NCI-H446 (cell line): ENCODE measurements at places on chromosomes 11 and 22.

DNA sequence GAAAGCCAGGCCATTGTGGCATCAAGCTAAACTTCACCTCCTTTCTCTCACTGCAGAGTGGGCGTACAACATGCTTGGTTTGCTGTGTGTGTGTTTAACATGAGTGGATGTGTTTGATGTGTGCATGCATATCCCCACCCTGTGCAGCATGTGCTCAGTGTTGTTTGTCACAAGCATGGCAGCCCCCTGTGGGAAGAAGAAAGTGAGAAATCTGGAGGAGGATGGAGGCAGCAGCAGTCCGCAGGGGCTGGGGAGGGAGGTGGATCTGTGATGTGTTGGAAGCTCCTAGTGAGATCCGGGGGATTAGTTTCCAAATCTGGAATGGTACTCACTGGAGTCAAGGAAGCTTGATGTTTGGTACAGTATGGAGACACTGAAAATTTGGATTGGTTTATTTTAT is 24.1 kb upstream of the CCDC134 start:
- DNase-seq = no peak

DNA sequence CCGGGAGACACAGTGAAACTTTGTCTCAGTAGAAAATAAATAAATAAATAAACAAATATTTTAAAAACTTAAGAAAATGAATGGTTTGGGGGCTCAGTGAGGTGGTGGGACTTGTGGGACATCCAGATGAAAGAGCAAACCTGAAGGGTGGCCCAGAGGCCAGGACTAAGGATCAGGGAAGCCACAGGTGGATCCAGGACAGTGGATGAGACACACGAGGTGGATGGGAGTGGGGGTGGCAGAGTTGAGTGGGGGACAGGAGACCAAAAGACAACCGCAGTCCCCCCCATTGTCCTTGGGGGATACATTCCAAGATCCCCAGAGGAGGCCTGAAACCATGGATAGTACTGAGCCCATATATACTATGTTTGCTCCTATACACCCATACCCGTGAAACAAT is 7.1 kb downstream of the RFPL1 start:
- DNase-seq = no peak

DNA sequence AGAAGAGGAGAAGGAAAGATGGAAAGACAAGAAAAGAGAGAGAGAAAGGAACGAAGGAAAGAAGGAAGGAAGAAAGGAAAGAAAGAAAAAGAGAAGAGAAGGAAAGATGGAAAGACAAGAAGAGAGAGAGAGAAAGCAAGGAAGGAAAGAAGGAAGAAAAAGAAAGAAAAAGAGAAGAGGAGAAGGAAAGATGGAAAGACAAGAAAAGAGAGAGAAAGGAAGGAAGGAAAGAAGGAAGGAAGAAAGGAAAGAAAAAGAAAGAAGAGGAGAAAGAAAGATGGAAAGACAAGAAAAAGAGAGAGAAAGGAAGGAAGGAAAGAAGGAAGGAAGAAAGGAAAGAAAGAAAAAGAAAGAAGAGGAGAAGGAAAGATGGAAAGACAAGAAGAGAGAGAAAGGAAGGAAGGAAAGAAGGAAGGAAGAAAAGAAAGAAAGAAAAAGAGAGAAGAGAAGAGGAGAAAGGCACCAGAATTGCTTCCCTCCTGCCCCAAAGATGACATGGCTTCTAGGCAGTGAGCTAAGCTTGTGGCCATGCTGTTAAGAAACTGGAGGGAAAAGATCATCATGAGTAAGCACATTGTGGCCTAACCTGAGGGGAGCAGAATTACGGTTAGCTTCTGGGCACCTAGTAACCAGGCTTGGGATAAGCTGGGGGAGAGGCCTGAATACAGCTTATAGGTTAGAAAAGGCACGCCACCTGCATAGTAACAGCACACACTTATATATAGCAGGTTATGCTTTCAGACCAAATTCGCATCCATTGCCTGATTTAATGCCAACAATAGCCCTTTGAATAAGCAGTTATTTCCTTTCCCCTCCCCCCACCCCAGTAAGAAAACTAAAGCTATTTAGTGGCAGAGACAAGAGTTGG is 2.3 kb upstream of the ST3GAL4 start:
- DNase-seq = no peak

DNA sequence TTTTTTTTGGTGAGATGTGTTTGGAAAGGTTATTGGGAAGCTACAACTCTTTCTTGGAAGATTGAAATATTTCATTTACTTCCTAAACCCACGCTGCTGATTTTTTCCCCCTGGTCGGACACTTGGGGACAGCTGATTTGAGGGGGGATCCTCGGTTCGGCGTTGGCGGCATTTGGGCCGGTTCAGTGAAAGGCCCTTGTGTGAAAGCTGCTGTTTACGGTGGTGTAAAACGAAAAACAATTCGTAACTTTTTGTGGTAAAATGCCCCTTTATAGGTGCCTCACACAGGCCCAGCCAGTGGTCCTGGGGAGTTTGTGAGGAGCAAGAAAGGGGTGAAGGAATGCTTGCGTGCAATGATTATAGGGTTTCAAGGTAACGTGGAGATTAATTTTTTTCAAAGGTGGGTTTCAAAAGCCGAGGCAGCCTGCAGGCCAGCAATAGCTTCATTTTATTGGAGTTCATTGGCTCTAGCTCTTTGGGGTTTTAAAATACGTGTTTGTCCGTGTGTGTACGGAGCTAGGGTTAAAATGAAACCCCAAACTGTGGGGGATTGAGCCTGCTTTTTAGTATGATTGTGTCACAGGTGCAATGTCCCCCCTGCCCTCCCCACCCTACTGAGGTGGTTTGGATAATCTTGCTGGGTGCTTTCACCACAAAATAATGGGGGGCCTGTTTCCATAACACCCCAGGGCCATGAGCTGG is 77.2 kb upstream of the PPARA start:
- no peak for DNase-seq

DNA sequence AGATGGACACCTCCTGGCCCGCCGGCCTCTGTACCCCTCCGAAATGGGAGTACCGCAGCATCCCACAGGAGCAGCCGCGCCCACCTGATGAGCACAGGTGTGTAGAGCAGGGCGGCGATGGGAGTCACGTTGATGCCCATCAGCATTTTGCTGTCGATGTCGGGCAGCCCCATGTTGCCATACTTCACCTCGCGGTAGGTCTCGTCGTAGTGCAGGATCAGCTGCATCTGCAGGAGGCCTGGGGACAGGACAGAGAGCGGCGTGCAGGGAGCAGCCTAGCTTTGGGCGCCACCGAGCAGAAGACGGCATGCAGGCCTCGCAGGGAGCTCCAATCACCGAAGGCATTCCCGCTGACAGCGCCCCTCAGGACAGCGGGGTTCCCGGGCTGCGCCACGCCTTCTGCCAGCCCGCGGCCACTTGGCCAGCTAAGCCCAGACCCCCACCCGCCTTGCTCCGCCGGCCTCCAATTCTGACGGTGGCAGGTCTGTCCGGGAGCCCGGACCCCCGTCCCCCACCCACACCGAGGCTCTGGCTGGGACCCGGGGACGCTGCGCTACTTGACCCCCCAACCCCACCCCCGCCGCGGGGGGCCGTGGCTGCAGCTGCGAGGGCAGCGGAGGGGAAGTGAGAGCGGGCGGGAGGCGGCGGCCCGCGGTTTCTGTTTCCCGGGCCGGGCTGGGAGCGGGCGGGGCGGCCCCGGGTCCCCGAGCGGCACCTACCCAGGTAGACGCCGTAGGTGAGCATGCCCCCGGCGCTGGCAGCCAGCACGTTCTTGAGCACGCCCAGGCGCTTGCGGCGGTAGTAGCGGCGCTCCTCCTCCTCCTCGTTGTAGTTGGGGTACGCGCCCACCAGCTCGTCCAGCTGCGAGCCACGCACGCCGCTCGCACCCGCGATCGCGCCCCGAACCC is 705 bp downstream of the UNC93B1 start:
- DNase-seq = no peak

GRCh38 chr11:27701355-27702105 is 1.3 kb upstream of the BDNF start:
- no peak for DNase-seq

DNA sequence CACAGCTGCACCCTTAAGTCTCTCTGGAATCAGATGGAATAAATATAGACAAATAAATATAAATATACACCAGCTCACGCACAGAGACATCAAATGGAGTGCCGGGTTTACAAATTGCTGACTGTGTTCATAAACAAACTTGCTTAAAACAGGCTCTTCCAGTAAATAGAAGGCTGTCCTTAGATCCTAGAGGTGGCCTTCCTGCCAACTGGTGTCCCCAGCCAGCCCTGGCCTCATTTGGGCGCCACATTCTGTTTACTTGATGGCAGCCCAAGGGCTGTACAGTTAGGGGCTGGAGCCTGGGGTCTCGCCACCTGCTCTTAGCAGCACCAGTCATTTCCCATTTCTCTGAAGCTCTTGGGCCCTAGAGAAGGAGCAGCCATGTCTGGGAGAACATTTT is 20.8 kb downstream of the ARFGAP2 start:
- no peak for DNase-seq

DNA sequence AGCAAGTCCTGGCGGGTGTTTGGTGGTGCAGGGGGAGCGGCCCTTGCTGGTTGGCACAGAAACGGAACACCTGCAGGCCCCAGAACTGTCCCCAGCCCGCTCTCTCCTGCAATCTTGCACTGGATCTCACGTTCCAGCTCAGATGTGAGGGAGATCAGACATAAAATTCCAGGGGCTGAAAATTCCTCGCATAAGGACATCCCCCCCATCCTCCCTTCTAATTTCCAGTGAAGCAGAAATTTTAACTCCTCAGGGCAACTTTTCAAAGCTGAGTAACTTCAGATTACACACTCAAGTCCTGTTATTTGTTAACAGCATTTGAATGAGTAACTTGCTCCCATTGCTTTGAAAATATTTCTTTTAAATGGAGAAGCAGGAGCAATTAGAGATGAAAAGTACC is 40.3 kb upstream of the RASSF10 start:
- DNase-seq = no peak

- no peak for DNase-seq
Observed at GRCh38 chr11:61102667-61103571, 630 bp downstream of the CD5 start.

GRCh38 chr11:29780756-29781155 is 236.1 kb downstream of the KCNA4 start:
- no peak for DNase-seq

GRCh38 chr11:85709941-85710702 is 24.1 kb upstream of the CCDC89 start:
- DNase-seq = no peak

GRCh38 chr11:129460714-129461113 is 85.1 kb downstream of the BARX2 start:
- no peak for DNase-seq

DNA sequence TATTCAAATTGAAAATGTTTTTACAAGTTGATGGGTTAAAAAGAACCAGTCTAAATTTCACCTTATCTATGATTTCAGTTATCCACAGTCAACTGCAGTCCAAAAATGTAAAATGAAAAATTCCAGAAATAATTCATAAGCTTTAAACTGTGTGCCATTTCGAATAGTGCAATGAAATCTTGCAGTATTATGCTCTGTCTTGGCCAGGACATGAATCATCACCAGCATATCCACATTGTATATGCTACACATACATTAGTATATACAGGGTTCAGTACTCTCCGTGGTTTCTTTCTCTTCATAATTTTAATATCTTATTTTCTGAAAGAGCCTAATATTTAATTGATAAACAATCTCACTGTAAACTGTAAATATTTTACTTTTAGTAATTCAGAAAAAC is 45.9 kb downstream of the ARHGAP32 start:
- DNase-seq = no peak

DNA sequence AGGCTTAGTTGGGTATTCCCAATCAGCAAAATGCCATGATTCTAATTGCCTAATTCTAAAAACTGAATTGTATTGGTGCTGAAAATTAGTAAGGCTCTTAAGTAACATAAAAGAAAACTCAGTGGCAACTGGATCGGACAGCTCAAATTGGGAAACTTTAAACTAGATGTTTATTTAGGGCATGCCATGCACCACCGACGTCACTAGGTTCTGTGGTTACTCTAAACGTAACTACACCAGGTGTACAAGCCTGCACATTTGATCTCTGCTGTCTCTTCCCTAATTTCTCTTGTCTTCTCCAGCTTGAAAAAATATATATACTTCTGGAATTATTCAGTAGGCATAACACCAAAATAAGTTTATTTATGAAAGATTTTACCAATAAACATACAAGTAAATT is 378.2 kb downstream of the DCDC1 start:
- no peak for DNase-seq

DNA sequence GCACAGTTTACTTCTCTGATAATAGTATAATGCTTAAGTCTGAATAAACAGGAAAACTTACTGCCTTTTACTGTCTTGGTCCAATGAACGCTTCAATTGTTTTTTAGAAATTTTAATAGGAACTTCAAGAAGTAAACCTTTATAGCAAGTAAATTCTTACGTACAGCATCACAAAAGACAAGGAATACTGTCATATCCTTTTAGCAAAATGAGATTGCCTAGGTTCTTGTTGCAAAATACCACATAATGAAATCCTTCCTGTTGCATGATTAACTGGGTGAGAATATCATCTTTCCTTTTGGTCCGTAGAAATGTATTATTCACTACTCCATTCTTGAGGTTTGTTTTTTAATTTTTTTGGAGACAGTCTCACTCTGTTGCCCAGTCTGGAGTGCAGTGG is 22.3 kb upstream of the HIKESHI start:
- DNase-seq = no peak

DNA sequence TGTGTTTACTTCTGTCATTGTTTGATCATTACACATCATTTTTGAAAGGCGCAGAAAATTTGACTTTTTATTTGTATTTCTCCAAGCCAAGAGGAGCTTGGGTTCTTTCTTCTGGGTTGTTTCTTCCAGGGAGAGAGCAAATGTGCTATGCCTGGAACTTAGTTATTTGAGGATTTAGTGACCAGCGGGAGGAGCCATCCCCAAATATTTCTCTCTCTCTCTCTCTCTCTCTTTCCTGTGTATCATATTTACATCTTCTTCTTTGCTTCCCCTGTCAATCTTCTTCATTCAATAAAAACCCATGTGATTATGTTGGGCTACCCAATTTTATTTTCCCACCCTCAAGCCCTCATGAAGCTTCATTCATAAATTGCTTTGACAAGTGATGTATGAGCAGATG is 534.5 kb downstream of the LRRC4C start:
- DNase-seq = no peak
